Activated CD8-positive, alpha-beta T cell treated with anti-CD3 and anti-CD28 coated beads for 36 hours (primary cell): ENCODE measurements at places on chromosomes 2 and 18. TPM values are rescaled to one million over a fixed set of nuclear protein-coding genes. Genes with fewer than 3 reads are reported as not detected.

DNA sequence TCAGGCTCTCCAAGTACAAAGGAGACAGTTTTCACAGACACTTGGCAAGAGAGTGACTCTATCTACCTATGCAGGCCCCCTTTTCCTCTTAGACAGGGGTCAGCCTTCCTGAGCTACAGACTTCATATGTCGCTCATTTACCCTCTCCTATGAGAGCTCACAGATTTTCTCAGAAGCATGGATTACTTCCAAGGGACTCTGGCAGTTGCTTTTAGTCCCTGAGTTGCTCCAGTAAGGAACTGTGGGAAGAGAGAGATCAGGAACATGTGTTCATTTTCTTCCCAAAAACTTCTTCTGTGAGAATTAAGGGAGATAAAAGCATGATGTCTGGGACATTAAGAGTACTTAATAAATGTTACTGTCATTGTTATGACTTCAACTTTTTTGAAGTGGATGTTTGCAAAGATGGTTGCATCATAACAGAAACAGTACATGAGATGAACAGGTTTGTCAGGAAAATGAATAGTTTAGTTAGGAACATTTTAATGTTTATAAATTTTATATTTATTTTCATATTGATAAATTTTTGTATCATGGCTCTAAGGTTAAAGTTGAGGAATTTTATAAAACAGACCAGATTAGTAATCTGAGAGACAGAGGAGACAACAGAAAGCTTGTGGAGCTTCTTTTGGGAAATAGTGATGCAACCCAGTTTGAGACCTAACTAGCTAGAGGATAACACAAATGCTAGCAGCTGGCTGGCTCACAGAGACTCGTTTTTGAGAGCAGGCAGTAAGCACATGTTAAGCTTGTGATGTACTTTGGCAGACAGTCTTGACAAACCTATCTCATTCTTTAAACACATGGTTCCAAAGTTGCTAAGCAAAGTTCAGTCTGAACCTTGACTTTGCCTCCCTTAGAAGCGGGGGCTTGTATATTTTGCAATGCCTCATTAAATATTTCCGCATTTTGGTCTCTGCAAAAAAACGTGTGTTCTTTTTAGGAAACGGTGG is 21.7 kb upstream of the UGP2 start:
- no peak overlapping the region for H3K4me3 ChIP-seq
- no peak for DNase-seq
- no peaks in the 10 kb centered on the region for H3K4me1 ChIP-seq
- peaks cover 7% of the 10 kb centered on the region for H3K27me3 ChIP-seq

DNA sequence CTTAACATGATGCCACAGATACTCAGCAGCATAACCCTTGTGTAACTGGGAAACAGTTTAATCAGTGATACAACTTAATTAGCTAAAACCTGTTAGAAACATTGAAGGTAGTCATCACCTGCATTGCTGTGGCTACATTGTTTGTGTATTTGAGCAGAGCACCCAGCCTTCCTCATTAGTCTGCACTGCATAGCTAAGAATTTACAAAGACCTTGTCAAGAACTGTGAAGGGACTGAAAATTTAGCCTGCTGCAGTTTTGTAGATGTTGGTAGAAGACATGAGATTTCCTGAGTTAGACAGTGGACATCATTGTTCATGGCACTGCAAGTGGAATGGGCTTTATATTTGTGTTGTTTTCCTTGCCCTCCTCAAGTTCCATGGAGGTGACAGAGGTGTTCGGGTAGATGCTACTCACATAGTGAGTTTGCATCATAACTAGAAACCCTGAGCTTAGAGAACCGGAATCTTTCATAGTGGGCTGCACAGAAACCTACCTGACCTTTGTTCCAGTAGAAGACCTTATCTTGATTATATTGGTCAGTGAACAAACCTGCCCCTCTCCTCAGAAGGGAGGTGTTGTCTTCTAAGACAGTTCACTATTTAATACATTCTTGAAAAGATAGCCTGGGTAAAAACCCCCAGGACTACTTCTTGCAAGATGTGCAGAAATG is 12.5 kb downstream of the VAPA start:
- H3K4me1 ChIP-seq = peaks cover 77% of the 10 kb centered on the region
- no peaks in the 10 kb centered on the region for H3K27me3 ChIP-seq
- DNase-seq = no peak
- peaks cover 8% of the 10 kb centered on the region for H3K36me3 ChIP-seq

DNA sequence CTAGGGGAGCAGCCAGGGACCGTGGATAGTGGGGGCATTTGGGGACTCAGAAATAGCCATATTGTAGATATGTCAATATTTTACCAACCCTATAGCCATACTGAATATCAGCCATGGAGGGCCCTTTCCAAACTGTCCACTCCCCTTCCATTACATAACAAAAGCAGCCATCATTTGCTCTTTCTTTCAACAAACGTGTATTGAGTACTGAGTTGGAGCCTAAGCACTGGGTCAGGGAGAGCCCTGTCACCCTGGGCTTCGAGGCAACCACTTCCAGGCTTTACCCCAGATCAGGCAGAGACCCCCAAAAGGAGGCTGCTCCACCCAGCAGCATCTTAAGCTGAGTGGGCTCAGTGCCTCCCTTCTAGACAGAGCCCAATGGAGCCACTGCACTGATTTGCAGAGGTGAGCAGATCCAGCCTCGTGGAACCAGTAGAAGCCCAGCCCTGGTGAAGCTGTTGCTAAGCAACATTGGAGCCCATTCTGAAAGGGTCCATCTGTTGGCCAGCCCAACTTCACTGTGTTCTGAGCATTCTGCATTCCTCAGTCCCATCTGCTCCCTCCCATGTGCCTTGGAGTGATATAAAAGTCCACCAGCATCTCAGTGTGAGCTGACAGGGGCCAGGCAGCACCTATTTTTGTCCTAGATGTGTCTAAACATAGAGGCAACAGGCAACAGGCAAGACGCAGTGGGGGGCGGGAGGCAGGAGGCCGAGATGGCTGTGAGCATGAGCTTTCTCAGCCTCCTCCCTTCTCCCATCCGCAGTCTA is 112.1 kb downstream of the PLB1 start:
- no peak overlapping the region for H3K4me3 ChIP-seq
- no peaks in the 10 kb centered on the region for H3K27me3 ChIP-seq
- H3K36me3 ChIP-seq = no peaks in the 10 kb centered on the region
- H3K27ac ChIP-seq = no peak overlapping the region
- no peak for DNase-seq

HRH4 gene
- not detected for total RNA-seq

POMC gene
- total RNA-seq = 5.5 TPM

GRCh38 chr2:24084386-24085199 is at the start of gene TP53I3:
TP53I3 (minus strand) TSS chr2:24084834; CDS start chr2:24084326, 508 bp downstream.
- peak within 1 kb of the TSS; percentile 84 for H3K4me3 ChIP-seq
- H3K36me3 ChIP-seq = peaks cover 8% of the 10 kb centered on the region
- H3K4me1 ChIP-seq = peaks cover 12% of the 10 kb centered on the region
- DNase-seq = peak; percentile 85
- H3K27me3 ChIP-seq = no peaks in the 10 kb centered on the region

CLIP4 gene
- total RNA-seq = 25.3 TPM

MAP3K19 gene
- not detected for total RNA-seq

ALPG gene
- total RNA-seq = not detected

GRCh38 chr2:194062401-194062800 is 1594.6 kb upstream of the SLC39A10 start:
- H3K4me1 ChIP-seq = no peaks in the 10 kb centered on the region
- no peak for DNase-seq
- H3K36me3 ChIP-seq = no peaks in the 10 kb centered on the region
- H3K4me3 ChIP-seq = no peak overlapping the region

DNA sequence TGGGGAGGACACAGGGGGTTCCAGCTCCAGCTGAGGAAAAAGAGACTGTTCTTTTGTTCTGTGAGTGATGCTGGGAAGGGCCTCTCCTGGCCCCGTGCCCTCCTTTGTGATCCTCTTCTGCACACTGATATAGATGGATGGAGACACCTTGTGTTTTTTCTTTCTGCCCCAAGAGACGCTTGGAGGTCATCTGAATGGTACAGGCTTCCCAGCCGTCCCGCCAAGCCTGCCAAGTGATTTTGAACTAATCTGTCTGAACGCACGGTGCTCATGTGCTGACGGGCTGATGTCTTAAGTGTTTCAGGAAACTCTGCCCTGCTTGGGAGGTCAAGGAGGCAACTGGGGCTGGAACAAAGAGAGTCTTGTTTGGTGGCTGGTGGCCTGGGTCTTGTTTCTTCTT is 57.5 kb downstream of the KIF5C start:
- no peaks in the 10 kb centered on the region for H3K4me1 ChIP-seq
- no peak for DNase-seq
- H3K4me3 ChIP-seq = no peak overlapping the region

RTP5 gene
- total RNA-seq = 0.22 TPM

GRCh38 chr2:164867779-164868397 is 26.3 kb upstream of the COBLL1 start:
- no peaks in the 10 kb centered on the region for H3K36me3 ChIP-seq
- H3K27me3 ChIP-seq = no peaks in the 10 kb centered on the region
- no peak for DNase-seq
- no peaks in the 10 kb centered on the region for H3K4me1 ChIP-seq

DNA sequence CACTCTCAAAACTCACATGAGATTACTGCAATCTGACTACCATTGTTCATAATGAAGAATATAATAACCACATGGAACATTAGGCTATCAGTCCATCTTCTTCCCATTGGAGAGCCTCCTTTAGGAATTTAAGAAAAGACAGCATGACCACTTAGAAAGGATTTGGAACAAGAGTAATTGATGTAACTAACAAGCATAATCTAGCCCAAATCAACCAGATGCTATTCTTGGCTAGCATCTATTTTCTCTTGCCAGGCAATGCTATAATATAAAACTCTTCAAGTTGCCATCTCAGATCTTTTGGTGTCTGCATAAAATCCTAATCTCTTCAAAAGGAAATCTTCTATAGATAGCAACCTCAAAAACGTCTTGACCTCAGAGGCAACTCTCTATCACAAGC is 152.0 kb upstream of the REG3G start:
- no peaks in the 10 kb centered on the region for H3K36me3 ChIP-seq
- no peak overlapping the region for H3K4me3 ChIP-seq
- no peak for DNase-seq
- H3K27ac ChIP-seq = no peak overlapping the region
- H3K27me3 ChIP-seq = no peaks in the 10 kb centered on the region
